ENCODE measurements at places on chromosomes 12 and 14. TPM values are rescaled to one million over a fixed set of nuclear protein-coding genes. Genes with fewer than 3 reads are reported as not detected.

Gene NOVA1
- total RNA-seq = 4.5 TPM

Gene LMO3
- not detected for total RNA-seq

Gene ZNF605
- 5.7 TPM for total RNA-seq

Gene CYP27B1
- 1.1 TPM for total RNA-seq

Gene SDR9C7
- total RNA-seq = not detected

Gene TSPAN9
- 65.5 TPM for total RNA-seq

Gene MORN3
- 0.73 TPM for total RNA-seq
